Thoracic aorta (tissue), 2 donors: ENCODE measurements at places on chromosomes 6 and 20. TPM values are rescaled to one million over a fixed set of nuclear protein-coding genes. Genes with fewer than 3 reads are reported as not detected.

Gene CLPSL1
- not detected for total RNA-seq

Gene OPRM1
- total RNA-seq: not detected

Gene AIG1
- 32.9 TPM for total RNA-seq

Gene GSTA3
- total RNA-seq: not detected

Gene SSTR4
- not detected for total RNA-seq

Gene SLC22A3
- 91.5 TPM for total RNA-seq

Gene PKIB
- 0.81 TPM for total RNA-seq

Gene ASIP
- not detected for total RNA-seq

Gene PI3
- not detected for total RNA-seq

DNA sequence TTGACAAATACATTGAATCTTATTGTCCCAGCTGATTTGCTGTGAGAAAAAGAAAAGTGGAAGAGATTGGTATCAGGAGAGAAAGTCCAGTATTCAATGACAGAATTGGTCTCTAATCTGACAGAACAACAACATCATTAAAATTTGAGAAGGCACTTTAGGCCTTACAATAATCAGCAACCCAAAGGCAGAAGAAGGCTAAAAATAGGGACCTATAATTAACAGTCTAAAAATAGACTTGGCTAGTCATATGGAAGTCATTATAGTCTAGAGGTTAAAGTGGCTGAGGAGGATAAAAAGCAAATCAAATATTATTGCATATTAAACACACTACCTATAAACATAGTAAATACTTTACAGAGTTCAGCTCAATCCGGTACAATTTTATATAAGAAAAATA lies 393.6 kb upstream of the JAG1 start:
- no peak for DNase-seq

GRCh38 chr6:25130518-25130917 lies 148.7 kb upstream of the CARMIL1 start:
- no peak for DNase-seq

GRCh38 chr6:105178110-105178509 lies 1.7 kb downstream of the POPDC3 start:
- DNase-seq: no peak

DNA sequence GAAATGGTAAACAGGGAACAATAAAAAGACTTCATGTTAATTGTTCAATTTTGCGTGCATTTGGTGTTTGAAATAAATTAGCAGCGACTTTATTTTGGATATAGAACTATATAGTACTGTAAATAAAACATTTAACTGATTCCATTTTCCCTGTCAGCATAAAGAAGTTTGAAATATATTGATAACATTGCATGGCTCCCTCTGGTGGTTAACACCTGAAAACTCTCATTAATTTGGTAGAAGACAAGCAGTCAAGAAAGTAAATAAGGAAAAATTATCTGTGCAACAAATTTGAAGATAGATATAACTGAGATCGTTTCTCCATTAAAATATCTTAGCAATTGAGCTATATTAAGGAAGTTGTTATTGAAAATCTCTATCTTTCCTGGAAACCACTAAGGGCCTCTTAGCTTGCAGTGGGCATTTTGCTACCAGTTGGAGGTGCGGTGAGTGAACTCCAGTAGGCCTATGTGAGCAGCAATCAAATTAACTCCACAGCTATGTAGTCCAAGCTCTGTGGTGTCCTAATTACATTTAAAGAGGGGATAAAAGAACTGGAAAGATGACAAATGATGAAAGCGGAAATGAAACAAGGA lies 435.7 kb upstream of the FKBP1C start:
- no peak for DNase-seq

DNA sequence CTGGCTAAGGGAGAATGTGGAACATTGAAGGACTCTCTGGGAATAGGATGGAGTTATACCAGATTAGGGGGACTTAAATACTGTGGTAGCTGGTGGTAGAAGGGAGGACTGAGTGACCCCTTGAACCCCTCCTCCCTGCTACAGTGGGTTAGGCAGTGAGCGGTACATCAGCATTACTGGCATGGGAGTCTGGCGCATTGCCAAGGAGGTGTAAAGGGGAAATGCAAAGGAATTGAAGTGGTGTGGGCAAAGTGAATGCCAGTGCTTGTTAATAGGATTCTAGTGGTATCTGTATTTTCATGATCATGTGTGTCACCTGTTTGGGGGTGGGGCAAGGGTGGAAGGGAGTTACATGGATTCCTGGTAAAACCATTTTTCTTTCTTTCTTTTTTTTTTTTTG lies 60.1 kb downstream of the GFRA4 start:
- no peak for DNase-seq

- DNase-seq: no peak
Observed at GRCh38 chr6:13407709-13408695, 79.4 kb downstream of the GFOD1 start.

GRCh38 chr20:62539198-62540045 lies 63.6 kb upstream of the GATA5 start:
- no peak for DNase-seq

DNA sequence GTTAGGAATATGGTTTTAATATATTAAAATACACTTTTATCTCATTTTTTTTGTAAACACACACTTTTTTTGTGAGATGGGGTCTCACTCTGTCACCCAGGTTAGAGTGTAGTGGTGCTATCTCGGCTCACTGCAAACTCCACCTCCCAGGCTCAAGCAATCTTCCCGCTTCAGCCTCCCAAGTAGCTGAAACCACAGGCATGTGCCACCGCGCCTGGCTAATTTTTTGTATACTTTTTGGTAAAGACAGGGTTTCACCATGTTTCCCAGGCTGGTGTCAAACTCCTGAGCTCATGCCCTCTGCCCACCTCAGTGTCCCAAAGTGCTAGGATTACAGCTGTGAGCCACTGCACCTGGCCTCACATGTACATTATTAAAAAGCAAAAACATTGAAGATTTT lies 10.8 kb downstream of the IPCEF1 start:
- DNase-seq: no peak

DNA sequence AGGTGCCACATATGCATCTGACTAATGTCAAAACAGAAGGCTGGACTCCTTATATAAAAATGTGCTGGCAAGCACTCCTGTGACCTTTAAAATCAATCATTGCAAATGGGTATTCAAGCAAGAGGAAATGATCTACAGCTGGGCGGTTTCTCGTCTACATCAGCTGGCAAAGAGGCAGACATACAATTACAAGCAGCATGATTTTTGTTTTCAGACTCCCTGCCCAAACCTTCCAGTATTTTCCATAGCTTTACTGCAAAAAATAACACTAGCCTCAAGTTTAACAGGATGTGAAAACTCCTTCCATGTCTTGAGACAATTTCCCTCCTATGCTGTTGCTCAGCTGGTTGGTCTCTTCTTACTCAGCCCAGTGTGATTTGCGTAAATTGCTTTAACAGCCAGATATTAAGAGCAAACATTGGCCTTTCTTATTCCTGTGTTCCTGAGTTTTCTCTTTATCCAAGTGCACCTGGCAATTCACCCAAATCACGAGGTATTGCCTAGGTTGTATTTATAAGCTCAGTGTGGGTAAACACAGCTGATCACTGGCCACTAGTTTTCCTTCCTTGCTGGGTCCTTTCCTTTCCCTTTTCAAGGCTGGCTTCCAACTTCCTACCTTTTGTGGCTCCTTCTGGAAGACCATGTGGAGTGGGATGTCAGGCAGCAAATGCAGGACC lies 130.4 kb downstream of the MOXD1 start:
- DNase-seq: no peak

DNA sequence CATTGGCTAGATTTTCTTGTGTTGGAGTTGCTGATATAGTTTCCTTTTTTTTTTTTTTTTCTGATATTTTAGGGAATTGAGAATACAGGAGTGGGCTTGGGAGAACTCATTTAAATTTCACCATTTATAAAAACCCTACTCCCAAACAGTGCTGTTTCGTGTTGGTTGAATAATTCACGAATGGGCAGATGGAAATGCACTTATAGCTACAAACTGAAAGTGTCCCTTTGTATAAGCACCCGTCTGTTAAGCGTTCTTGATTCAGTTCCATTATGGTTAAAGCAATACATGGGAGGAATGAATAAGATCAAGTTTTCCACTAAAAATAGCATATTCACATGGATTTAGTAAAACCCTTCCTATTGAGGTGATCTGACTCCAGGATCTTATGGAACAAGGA lies 122.2 kb upstream of the ARG1 start:
- no peak for DNase-seq

DNA sequence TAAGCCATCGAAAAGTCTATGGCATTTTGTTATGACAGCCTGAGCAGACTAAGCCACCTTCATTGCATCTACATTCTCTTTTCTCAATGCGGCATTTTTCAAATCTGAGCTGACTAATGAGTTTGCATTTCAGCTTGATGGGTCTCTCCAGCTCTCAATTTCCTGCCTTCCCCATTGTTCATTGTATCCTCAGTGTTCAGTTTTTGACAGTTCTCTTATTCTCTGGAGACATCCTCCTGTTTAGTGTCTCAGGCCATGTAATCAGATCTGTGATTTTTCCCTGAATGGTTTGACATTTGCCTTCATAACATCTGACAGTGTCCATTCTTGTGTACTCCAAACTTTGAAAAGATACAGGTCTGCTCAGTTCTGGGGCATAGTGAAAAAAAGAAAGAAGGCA lies 27.9 kb upstream of the MCM3 start:
- no peak for DNase-seq

DNA sequence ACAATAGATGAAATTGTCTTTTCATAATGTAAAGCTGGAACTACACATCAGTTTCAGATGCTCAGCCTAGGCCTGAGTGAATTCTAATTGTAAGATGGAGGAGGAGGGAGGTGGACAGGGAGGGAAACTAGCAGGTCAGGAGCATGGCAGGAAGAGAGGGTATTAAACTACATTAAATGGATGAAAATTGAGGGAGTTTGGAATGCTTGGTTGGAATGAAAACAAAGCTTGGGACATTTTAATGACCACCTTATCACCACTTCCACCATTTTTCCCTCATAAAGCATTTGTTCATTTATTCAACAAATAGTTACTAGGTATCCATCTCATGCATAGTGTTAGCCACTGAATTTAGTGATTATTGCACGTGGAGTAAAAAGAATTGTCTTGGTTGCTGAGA lies 65.0 kb downstream of the KIZ start:
- no peak for DNase-seq

GRCh38 chr6:1894954-1895353 lies 285.2 kb downstream of the FOXC1 start:
- DNase-seq: no peak

DNA sequence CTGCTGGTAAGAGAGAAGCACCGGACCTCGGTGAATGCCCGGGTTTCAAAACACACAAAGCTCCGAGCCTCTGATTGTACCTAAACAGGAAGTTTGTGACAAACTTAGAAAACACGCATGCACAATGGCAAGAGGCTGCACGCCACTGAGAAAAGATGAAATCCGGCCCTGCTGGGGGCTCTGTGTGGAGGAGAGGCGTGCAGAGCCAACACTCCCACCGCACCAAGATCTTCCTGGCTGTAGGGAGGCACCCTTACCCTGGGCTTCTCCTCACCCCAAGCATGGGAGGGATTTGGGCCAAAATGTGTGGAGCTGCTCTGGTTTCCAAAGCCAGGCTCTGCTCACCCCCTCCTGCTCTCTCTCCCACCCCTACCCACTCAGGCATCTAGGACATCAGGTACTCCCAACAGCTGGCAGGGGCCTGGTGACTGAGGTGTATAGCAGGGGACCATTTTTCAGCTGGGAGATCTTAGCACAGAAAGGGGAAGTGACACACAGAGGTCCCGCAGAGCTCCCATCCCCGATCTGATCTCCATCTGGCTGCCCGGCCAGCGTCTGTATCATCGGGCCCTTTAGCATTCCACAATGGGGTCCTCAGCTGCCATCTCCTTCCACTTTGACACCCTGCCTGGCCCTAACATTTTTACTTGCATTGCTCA lies 84.2 kb downstream of the TRERF1 start:
- DNase-seq: no peak

GRCh38 chr6:42193491-42193894 lies 1.3 kb downstream of the GUCA1B start:
- DNase-seq: no peak

DNA sequence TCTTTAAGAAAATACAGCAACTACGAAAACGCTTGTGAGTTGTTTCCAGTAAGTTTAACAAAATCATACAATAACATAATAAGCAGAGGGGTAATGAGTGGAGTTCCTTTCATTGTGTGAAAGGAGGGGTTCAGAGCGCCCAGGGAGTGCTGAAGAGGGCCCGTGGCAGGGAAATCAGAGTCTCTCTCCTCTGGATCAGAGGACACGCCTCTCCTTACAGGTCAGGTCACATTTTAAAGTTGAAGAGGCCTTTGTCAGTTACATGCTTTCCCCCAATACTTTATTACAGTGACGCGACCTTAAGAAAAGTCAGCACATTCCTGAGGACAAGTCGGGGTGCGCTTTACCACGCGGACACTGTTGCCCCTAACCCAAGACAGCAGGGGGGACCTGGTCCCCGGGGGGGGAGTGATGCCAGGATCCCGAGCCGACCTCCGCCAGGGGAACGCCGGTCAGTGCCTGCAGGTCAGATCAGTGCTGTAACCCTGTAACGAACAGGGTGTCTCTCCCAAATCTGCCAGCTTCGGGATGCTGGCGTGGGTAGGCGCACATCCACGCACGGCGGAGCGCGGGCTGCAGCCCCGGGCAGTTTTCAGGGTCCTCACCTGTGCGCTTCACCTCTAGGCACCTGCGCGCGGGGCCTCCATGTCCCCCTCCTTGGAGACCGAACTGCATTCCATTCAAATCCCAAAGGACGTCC lies 848 bp downstream of the DACT2 start:
- no peak for DNase-seq

DNA sequence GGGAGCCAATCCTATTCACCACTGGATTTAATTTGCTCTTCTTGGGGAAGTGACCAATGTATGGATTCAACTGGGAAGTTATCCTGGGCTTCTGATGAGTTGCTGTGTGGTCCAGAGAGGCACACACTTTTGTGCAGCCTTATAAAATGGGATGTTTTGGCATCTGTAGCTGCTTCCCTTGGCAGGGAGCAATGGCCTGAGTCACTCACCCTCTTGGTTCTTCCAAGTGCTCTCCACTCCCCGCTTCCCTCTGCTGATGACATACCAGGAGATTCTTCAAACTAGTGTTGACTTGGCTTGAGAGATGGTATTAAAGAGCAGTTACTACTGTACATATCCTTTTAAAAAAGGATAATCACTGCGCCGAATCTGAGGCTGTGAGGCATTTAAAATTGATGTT lies 105.8 kb downstream of the JARID2 start:
- DNase-seq: peak; percentile 20

GRCh38 chr20:12829170-12829569 lies 179.6 kb upstream of the SPTLC3 start:
- no peak for DNase-seq

GRCh38 chr20:47278907-47279348 lies 77.6 kb downstream of the ZMYND8 start:
- no peak for DNase-seq

GRCh38 chr6:139940741-139941729 lies 566.6 kb upstream of the CITED2 start:
- DNase-seq: no peak

DNA sequence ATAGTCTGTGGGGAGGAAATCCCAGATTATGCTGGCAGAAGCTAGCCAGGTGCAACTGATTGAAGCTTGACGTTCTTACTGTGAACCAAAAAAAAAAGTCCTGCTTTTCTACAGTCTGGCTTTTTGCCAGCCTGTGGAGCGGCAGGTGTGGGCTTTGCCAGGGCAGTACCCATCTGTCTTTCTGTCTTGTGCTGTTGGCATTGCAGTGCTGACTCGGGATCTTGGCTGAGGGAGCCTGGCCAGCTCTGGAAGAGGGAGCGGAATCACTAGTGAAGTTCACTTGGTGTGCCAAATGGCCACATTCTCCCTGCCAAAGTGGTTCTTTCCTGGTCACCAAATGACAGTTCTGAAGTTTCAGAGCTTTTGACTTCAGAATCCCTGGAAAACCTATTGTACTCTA lies 5.0 kb downstream of the KIF3B start:
- no peak for DNase-seq

- DNase-seq: no peak
Observed at GRCh38 chr6:167533851-167534250, 209.0 kb downstream of the TTLL2 start.
